Fibroblast of lung (primary cell): ENCODE measurements at places on chromosomes 6 and 20.
A peak's percentile ranks its signal among the peaks of the same experiment; 100 is the strongest.

DNA sequence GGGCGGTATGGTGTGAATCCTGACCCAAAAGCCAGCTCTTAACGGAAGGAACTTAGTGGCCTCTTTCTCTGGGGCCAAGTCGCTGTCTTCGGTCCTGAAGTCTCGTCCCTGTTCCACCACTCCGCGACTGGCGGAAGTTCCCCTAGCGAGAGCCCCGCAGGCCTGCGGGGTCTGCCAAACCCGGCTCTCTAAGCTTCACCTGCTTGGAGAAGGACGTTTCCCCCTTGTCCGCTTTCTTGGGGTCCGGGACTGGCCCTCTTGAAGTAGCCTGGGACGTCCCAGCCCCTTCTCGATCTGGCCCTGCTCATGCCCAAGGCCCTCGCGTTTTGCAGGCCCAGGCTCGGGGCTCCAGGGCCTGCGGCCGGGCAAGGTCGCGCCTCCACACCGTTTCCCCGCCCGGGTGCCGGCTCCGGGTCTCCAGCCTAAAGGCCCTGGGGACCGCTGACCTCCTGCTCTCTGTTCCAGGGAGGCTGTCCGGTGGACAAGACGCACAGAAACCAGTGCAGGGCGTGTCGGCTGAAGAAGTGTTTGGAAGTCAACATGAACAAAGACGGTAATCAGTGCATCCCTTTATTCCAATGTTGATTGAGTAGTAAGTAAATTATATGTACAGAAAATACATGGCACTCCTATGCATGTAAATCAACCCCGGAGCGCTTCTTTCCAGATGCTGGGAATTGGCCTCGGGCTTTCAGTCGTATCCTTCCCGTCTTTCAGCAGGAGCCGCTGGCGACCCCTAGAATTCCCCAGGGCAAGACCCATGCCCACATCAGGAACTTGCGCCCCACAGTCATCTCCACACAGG is 8.8 kb downstream of the NR2E1 start:
- peak; percentile 23 for DNase-seq

DNA sequence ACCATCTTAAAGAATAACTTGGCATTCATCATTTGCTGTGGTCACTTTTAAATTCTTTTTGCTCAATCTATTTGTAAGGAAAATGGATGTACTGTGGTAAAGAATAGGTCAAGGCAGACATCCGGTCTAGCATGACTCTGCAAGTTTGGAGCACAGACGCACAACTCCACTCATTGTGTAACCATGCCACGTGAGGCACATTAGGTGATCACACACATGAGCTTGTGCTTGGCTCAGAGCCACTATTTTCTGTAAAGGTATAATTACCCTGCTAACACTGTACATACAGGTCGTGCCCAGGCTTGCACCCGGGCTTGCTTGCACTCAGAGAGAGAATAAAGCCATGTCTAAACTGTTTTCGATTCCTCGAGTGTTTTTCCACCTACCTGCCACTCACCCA is 1289.1 kb upstream of the ADGRB3 start:
- DNase-seq = peak; percentile 27

DNA sequence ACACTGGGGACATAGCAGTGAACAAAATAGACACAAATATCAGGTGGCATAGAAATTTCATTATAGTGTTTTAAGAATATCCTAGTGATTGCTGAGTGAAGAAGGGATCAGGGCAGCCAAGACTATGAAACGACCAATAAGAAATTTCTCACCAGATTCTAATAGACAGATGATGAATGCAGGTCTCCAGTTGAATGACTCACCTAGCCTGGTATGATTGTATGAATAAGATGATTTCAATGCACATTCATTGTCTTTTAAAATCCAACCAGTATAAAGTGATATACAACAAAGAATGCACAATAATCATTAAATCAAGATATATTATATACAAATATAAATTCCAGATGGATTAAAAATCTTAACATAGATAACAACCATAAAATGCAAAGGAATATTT is 124.5 kb upstream of the TENT5A start:
- DNase-seq = peak; percentile 76

DNA sequence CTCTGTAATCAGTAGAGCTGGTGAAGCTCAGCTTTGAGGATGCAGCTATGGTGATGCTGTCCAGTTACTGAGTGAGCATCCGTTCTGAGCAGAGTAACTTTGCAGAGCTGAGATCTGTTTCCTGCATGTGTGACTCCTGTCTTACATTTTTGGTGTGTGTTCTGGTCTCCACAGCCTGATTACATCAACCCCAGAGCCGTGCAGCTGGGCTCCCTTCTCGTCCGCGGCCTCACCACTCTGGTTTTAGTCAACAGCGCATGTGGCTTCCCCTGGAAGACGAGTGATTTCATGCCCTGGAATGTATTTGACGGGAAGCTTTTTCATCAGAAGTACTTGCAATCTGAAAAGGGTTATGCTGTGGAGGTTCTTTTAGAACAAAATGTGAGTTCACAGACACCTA is 81.6 kb downstream of the FAM120B start:
- DNase-seq = peak; percentile 74

- no peak for DNase-seq
Measured at GRCh38 chr6:67722861-67723261, 912.2 kb upstream of the ADGRB3 start.

- no peak for DNase-seq
Measured at GRCh38 chr20:32906871-32907495, 48.3 kb downstream of the EFCAB8 start.

DNA sequence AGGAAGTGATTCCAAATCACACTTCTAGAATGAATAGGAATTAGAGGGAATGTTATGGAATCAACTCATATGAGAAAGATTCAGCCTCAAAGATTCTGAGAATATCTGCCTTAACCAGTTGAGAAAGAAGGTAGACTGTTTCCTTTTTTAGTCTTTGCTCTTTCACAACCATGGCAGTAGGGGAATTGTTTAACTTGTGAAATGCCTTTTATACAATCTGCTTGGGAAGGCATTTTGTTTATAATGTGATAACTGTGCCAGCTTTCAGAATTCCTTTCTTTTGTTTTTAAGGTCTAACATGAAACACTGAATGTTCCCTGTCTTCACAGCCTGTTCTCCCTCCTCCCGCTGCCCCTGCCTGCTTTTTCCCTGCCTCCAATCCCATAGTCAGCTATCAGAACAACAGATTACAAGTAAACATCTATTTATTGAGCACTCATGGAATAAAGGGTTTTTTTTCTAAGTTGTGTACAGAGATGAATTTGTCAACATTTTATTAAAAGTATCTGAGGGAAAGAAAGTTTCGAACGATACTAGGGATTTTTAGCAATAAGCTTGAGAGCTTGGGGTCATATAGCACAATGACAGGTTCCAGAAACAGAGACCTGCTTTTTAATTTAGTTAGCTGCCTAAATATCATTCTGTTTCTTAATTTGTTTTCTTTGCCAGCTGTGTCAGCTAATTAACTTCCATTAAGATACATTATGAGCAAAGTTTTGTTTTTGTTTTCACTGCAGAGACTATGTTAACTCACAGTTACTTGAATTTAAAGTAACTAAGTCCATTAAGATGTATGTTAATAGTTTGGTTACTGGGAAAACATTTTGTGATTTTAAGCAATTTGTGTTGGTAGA is 28.3 kb upstream of the FBXO30 start:
- DNase-seq = peak; percentile 42

GRCh38 chr6:54519161-54519560 is 210.9 kb downstream of the TINAG start:
- peak; percentile 9 for DNase-seq

GRCh38 chr6:91667596-91667995 is 1080.7 kb upstream of the MAP3K7 start:
- DNase-seq = no peak

GRCh38 chr6:145044641-145045246 is 690.6 kb downstream of the EPM2A start:
- DNase-seq = peak; percentile 68

DNA sequence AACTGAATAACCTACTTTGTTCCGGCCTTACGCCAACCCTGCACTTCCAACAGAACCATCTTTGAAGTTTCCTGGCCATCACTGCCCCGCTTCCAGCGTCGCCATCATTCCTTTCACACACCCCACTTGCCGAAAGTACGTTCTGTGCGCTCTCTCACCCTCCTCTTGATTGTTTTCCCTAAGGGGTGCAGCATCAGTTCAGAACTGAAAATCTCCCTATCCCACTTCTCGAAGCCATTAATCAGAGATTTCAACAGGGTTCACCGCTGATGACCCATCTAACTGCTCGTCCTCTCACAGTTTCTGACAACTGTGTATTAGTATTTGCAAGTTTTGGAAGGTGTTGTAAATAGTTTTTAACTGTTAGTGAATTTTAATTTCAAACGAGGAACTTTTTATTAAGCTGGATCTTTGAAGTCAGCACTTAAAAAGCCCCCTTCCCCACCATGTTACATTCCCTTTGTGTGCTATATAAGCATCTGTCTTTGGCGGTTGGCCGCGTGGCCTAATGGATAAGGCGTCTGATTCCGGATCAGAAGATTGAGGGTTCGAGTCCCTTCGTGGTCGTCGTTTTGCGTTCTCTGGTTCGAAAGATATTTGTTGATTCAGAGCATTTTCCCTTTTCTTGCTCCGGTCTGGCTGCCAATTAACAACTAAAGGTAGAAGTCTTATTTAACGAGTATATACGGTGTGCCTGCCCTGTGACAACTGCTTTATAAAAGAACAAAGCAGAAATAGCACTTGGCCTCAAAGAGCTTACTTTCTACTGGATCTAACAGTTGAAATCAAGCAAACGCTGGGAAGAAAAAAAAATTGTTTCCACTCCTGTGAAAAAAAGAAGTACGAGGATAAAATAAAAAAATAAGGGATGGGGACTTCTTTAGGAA is 42.6 kb downstream of the TRIM27 start:
- DNase-seq = peak; percentile 80

DNA sequence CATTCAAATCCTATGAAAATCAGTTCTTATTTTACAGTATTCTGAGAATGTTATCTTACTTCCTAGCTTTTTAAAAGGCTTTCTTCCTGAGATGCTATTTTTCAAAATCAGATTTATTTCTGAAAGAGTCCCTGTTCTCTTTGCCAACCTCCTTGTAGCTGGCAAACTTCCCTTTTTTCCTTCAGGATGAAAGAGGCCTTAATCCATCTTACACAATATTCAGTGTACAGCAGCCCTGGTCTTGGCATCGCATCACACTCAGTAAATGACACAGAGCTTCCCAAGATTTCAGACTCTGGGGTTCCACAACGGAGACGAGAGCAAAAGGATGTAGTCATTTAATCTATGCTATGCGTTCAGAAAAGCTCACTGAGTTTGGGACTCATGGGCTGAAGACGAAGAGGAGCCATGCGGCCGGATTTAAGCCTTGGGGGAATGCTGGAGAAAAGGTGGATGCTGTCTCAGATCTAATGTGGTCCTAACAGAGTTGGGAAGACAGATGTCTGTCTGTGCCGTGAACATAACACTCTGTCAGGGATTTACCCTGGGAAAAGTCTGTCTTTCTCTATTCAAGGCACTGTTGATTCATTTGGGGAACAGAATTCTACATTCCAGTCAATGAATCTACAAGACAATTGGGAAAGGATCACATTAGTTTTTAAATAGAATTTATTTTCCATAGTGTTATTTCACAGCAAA is 616.4 kb upstream of the AGPAT4 start:
- peak; percentile 40 for DNase-seq

DNA sequence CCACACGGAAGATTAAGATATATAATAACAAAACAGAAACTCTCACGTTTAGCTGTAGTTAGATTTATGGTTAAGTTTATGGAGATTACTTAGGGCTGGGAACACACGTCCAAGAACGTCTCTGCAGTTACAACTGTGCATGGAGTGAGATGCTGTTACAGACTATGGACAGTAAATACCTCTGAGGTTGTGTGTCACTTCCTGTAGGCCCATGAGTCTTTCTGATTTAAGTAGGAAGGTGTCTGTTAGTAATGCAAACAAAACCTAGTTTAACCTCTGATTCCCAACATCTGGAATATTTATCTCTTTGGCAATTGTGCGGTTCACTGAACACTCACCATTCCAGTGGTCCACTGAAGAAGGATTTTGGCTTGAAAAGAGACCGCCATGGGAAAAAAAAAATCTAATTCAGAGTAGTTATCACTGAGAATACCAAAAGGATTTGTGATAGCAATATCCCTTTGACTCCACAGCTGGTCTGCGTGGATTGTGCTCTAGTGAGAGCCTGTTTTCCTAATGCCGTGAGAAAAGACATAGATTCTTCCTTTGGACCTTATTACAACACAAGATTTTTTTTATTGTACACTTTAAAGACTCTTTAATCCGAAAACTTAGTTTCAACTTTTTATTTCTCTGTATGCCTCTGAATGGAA is 478.2 kb upstream of the CITED2 start:
- DNase-seq = peak; percentile 84

GRCh38 chr6:170176898-170177771 is 113.7 kb downstream of the DLL1 start:
- no peak for DNase-seq

DNA sequence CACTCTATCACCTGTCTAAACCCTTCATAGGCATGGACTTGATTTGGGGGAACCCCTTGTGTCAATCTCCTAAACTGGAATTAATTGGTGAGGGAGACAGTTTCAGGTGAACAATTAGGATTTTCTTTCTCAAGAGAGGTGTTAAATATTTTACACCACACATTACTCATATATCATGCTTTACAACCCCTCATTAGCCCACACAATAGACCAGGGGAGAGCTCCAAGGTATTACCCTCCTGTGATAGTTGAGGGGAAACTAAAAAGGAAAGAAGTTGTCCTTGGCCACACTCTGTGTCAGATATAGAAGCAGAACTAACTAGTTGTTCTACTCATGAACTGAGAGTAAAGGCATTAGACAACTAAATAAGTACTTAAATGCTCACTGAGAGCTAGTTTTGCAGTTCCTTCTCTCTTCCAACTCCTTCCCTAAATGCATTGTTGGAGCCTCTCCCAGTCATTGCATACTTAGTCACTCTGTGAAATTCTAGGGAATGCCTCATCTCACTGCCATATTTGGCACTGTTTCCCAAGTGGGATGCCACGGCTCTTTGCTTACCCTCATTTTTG is 183.7 kb upstream of the CEP162 start:
- DNase-seq = peak; percentile 83

- DNase-seq = no peak
Measured at GRCh38 chr6:42123379-42124103, 18.9 kb downstream of the C6orf132 start.

GRCh38 chr20:62405108-62405980 is 1.7 kb downstream of the CABLES2 start:
- peak; percentile 73 for DNase-seq

GRCh38 chr20:4069751-4070150 is 54.4 kb upstream of the RNF24 start:
- DNase-seq = peak; percentile 56

GRCh38 chr20:32622585-32623468 is 37.7 kb upstream of the NOL4L start:
- DNase-seq = no peak

- DNase-seq = no peak
Measured at GRCh38 chr6:75876152-75876551, 127.1 kb downstream of the MYO6 start.
